ENCODE measurements at places on chromosomes 7 and 10. TPM values are rescaled to one million over a fixed set of nuclear protein-coding genes. Genes with fewer than 3 reads are reported as not detected.

GRCh38 chr10:8272794-8273425 is 218.4 kb downstream of the GATA3 start:
- no peaks in the 10 kb centered on the region for H3K27me3 ChIP-seq
- no peaks in the 10 kb centered on the region for H3K36me3 ChIP-seq
- DNase-seq, result no peak
- H3K27ac ChIP-seq, result no peak overlapping the region

DNA sequence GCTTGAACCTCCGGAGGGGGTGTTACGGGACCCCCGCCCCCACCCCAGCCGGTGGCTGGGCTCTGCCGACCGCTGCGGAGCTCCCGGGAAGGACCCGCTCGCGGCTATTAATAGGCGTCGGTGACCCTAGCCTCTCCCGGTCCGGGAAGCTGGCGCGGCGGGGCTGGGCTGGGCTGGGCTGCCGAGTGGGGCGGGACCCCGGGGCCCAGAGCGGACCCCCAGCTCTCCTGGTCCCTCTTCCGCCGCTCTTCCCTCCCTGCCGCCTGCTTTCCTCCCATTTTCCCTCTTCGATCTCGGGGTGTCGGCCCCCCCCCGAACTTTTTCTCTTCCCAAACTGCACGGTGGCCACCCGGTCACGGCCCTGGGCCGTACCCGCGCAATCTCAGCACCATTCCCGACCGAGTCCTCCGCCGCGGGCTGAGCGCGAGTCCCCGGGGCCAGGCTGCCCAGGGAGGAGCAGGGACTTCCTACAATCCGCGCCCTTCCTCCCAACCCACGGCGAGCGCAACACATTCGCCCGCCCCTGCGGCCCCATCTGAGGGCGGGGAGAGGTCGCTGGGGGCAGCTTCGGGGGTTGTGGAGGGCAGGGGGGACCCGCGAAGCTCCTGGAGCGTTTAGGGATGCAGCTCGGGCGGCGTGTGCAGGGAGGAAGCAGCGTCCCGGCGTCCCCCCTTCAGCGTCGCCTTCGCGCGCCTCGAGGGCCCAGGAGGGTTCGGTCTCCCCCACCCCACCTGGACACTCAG is 3.1 kb upstream of the ELFN1 start:
- H3K4me1 ChIP-seq, result peaks cover 12% of the 10 kb centered on the region
- peak; percentile 48 for DNase-seq
- H3K36me3 ChIP-seq, result no peaks in the 10 kb centered on the region
- peak overlapping the region; percentile 74 for H3K4me3 ChIP-seq
- H3K27me3 ChIP-seq, result no peaks in the 10 kb centered on the region

GRCh38 chr7:93402944-93403343 is 170.8 kb downstream of the VPS50 start:
- no peaks in the 10 kb centered on the region for H3K4me1 ChIP-seq
- H3K4me3 ChIP-seq, result no peak overlapping the region
- no peaks in the 10 kb centered on the region for H3K36me3 ChIP-seq
- no peak overlapping the region for H3K27ac ChIP-seq

DNA sequence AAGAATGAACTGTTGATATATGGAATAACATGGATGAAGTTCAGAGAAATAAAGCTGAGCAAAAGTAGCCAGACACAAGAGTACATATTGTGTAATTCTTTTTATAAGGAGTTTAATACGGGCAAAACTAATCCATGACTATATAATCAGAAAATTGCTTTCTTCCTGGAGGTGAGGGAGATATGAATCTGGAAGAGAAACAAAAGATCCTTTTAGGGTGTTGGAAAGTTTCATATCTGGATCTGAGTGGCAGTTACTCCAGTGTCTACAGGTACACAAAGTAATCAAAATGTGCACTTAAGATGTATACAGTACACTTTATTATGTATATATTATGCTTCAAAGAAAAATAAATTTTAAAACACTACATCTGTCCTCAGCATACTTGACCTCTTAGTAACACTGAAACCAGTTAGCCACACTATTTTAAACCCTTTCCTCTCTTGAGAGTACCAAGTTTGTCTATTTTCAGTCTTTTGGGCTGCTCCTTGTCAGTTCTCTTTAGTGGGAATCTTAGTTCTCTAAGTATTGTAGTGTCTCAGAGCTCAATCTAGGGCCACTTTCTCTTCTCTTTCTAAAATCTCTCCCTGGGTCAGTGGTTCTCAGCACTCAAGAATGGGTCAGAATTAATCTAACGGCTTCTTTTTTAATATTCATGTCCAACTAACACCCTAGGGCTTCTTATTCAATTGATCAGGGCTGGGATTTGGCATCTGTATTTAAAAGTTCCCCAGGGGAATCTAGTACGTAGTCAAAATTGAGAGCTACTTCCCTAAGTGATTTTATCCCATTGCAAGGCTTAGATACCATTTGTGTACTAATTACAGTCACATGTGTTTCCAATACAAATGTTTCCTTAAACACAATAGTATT is 4.3 kb upstream of the LIPF start:
- no peak for DNase-seq
- H3K4me1 ChIP-seq, result no peaks in the 10 kb centered on the region
- H3K27me3 ChIP-seq, result no peaks in the 10 kb centered on the region
- H3K36me3 ChIP-seq, result no peaks in the 10 kb centered on the region
- H3K27ac ChIP-seq, result no peak overlapping the region

DNA sequence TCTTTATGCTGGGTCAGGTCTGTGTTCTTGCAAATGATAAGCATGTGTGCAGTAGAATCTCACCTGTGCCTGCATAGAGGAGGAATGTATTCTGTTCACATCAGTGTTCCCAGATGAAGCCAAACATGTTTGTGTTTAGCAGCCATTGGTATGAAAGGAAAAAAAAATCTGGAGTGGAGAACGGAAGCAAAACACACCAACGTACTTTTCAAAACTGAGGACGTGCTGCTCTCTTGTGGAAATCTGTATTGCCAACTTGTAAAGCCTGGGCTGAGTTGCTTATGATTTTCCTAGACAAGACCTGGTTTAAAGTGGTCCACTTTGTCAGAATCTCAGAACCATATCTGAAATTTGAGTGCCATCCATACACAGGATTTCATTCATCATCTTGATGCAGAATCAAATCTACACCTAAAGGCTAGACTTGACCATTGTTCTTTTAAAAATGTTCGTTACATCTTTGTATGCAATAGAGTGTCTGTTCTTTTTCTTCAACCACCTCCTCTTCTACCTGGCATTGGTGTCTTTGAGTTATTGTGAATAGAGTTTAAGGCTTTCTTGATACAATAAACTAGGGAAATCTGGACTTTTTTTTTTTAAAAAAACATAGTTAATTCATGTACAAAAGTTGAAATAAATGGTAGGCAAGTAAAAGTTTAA is 367.7 kb downstream of the PHF14 start:
- no peaks in the 10 kb centered on the region for H3K4me1 ChIP-seq
- DNase-seq, result no peak
- H3K4me3 ChIP-seq, result no peak overlapping the region
- H3K27me3 ChIP-seq, result no peaks in the 10 kb centered on the region
- H3K27ac ChIP-seq, result no peak overlapping the region
- H3K36me3 ChIP-seq, result no peaks in the 10 kb centered on the region

GRCh38 chr10:117092386-117092785 is 45.7 kb downstream of the VAX1 start:
- no peak overlapping the region for H3K4me3 ChIP-seq
- no peaks in the 10 kb centered on the region for H3K4me1 ChIP-seq
- H3K36me3 ChIP-seq, result no peaks in the 10 kb centered on the region
- no peak for DNase-seq
- no peaks in the 10 kb centered on the region for H3K27me3 ChIP-seq
- H3K27ac ChIP-seq, result no peak overlapping the region

- no peak overlapping the region for H3K27ac ChIP-seq
- H3K4me1 ChIP-seq, result peaks cover 6% of the 10 kb centered on the region
- no peaks in the 10 kb centered on the region for H3K36me3 ChIP-seq
- no peaks in the 10 kb centered on the region for H3K27me3 ChIP-seq
- no peak for DNase-seq
- no peak overlapping the region for H3K4me3 ChIP-seq
Measured at GRCh38 chr7:2503056-2503941, 16.3 kb upstream of the LFNG start.

DNA sequence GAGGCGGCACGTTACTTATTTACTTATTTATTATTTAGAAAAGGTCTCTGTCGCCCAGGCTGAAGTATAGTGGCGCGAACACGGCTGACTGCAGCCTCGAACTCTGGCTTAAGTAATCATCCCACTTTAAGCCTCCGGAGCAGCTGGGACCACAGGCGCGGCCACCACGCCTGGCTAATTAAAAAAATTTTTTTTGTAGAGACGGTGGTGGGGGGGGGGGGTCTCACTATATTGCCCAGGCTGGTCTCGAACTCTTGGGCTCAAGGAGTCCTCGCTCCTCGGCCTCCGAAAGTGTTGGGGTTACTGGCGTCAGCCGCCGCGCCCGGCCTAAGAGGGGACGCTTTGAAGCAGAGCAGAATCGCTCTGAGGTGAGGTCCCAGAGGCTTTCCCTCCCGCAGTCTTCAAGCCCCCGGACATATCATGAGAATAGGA is 675 bp upstream of the FRAT2 start:
- H3K27me3 ChIP-seq, result no peaks in the 10 kb centered on the region
- no peak for DNase-seq
- peak overlapping the region; percentile 98 for H3K27ac ChIP-seq
- peaks cover 16% of the 10 kb centered on the region for H3K4me1 ChIP-seq
- H3K36me3 ChIP-seq, result no peaks in the 10 kb centered on the region
- peak overlapping the region; percentile 83 for H3K4me3 ChIP-seq

DNA sequence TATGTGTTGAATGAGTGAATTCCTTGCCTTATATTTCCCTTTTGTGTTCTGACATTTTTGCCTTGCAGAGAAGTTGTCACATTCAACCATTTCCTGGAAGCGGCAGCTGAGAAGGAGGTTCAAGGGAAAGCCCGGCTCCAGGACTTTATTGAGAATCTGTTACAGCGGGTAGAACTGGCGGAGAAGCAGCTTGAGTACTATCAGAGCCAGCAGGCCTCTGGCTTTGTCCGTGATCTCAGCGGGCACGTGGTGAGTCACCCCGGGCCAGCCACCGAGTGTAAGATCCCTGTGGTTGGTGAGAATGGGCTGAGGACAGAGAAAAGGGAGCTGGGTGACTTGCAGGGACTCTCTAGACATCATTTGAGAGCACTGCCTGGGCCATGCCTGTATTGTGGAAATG is 14.2 kb downstream of the ZNF365 start:
- no peaks in the 10 kb centered on the region for H3K36me3 ChIP-seq
- no peak overlapping the region for H3K27ac ChIP-seq
- H3K27me3 ChIP-seq, result no peaks in the 10 kb centered on the region
- DNase-seq, result no peak
- no peaks in the 10 kb centered on the region for H3K4me1 ChIP-seq

- DNase-seq, result no peak
- H3K27me3 ChIP-seq, result no peaks in the 10 kb centered on the region
- no peaks in the 10 kb centered on the region for H3K36me3 ChIP-seq
- no peaks in the 10 kb centered on the region for H3K4me1 ChIP-seq
- H3K4me3 ChIP-seq, result no peak overlapping the region
Measured at GRCh38 chr7:26293569-26294308, 2.1 kb downstream of the SNX10 start.

DNA sequence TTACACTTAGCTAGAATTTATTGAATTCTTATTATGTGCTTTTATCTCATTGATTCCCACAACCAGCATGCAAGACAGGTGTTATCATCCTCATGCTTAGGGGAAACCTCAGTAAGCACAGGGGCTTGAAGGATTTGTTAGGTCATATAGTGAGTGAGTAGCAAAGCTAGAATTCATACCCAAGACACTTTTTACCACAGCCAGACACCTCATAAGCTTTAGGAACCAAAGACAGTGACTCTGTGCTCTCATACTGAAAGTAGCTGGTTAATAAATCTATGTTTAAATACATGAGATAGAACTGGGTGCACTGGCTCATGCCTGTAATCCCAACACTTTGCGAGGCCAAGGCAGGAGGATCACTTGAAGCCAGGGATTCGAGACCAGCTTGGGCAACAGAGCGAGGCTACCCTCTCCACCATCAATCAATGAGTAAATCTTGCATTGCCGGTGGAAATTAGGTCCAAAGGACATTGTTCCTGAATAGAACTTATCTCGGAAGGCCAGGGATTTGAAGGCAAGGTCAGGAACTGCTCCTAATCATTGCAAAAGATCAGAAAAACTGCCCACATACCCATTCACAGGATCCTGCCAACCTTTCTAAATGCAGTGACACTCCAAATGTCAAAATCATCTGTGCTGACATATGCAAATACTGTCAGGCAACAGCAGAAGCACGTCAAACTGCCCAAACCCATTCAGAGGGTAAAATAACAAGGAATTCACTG is 523.5 kb downstream of the PARD3 start:
- peaks cover 14% of the 10 kb centered on the region for H3K4me1 ChIP-seq
- no peak overlapping the region for H3K4me3 ChIP-seq
- no peaks in the 10 kb centered on the region for H3K27me3 ChIP-seq
- no peak overlapping the region for H3K27ac ChIP-seq
- no peaks in the 10 kb centered on the region for H3K36me3 ChIP-seq

DNA sequence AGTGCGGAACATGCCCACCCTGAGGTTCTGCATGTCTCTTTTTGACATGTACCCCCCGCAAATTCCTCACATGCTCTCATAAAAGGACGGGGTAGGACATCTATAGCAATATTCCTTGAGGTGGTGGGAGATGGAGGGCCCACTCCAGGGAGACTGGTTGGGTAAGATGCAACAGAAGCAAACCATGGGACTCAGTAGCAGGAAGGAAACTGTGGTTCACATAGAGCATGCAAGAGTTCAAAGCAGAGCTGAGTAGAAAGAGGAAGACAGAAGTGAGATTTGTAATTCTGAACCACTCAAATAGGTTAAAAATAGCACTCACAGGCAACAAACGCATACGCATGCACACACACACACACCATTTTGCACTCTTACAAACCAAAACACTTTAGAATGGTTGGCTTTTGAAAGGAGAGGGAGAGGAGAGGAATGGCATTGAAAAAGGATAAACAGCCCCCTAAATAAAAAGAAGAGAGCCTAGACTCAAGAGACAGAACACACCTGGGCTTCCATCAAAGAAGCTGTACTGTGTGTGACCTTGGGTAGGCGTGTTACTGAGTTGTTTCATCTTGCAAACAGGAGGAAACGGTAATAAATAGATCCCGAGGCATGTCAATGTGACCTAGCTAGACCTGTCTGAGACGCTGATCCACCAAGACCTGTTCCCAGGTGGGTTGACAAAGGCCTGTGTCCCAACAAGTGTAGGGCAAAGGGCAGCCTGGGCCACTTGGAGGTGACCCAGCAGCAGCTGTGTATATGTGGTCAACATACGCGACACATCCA is 77.6 kb upstream of the LRRC4 start:
- peaks cover 8% of the 10 kb centered on the region for H3K27me3 ChIP-seq
- no peak overlapping the region for H3K4me3 ChIP-seq
- no peak overlapping the region for H3K27ac ChIP-seq
- H3K36me3 ChIP-seq, result no peaks in the 10 kb centered on the region
- no peaks in the 10 kb centered on the region for H3K4me1 ChIP-seq

The RPS24 gene
- 1,166 TPM for total RNA-seq

The MSS51 gene
- 132 TPM for total RNA-seq

The GPER1 gene
- 3.1 TPM for total RNA-seq

The MOGAT3 gene
- total RNA-seq, result not detected

The WIPF3 gene
- total RNA-seq, result 20.5 TPM

The RNF148 gene
- total RNA-seq, result not detected

Measured in psoas muscle (tissue), 8 donors.